ENCODE measurements at places on chromosomes 4 and X.

- no peak for DNase-seq
These were observed 468.0 kb downstream of the EPHA5 start for GRCh38 chr4:65202165-65202852.

DNA sequence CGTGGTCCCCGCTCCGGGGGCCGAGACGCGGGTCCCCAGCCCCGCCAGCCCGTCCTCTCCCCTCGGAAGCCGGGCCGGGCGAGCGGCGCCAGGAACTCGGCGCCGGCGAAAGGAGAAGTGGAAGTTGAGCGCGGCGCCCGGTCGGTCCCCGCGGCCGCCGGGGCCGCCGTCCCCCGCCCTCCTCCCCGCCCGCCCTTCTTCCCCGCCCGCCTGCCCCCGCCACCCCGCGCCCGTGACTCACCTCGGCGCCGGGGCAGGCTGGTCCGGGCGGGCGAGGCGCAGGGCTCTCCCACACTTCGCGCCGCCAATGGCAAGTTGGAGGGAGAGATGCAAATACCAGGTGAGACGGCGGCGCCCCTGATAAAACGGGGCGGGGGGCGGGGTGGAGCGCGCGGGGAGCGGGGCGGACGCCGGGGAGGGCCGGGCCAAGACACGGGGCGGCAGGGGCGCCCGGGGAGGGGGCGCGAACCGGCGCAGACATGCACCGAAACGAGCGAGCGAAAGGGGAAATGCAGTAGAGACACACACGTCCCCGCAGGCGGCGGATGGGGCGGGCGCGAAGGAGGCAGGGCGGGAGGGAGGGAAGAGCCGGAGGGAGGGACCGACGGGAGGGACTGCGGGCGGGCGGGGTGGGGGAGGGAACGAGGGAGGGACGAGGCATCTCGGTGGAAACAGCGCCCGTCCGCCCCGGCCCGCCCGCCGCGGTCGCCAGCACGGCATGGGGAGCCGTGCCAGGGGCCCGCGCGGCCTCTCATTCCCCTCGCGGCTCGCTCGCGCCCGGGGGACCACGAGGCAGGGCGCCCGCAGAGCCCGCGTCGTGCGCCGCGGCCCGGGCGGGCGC lies at the start of gene ELF4:
TSS of gene ELF4 (minus strand) at position 119 of the 841 bp plus-strand sequence. CDS start 29,167 bp downstream, outside the sequence.
- peak; percentile 15 for DNase-seq

GRCh38 chr4:100820249-100820648 lies 302.4 kb upstream of the EMCN start:
- no peak for DNase-seq

GRCh38 chrX:72054779-72055489 lies 76.8 kb downstream of the RTL5 start:
- no peak for DNase-seq

DNA sequence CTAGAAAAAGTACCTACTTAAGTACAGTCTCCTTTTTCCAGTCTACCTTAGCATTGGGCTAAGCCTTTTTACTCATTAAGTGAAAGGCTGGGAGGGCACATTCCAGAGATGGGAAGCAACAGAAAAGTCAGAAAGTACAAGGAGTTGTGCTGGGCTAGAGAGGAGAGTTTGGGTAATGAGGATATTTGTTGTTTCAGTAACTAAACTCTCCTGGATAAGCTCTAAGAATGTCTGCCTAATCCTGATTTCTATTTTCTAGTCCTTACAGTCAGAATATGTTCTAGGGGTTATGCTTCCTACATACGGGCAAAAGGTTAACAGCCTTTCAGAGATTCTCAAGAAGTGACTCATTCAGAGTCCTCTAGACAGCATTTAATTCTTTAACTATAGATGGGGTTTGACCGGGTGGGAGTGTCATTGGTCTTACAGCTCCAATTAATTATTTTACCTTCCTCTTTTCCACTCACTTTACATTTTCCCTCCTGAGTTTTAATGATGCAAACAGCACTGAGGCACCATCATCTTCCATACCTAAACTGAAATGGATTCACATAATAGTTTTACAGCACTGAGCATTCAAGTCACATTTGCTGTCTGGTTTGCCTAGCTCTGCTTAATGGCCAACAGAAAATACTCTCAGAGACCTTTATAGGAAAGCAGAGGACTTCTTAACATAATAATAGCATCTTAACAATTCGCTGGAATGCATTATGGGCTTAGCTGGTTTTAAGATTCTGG lies 42.9 kb downstream of the USP26 start:
- DNase-seq, result no peak

DNA sequence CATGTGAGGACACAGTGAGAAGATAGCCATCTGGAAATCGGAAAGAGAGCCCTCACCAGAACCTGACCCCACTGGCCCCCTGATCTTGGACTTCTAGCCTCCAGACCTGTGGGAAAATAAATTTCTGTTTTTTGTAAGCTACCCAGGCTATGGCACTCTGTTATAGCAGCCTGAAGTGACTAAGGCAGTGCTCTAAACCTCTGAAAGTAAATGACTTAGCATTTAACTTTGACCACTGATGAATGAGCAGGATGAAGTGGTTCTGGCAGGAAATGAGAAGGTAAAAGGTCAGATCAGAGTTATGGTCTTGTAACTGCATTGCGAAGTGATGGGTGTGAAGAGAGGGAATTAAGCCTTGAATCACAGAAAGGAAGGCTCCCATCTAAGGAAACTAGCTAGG lies 17.0 kb downstream of the GPAT3 start:
- no peak for DNase-seq

DNA sequence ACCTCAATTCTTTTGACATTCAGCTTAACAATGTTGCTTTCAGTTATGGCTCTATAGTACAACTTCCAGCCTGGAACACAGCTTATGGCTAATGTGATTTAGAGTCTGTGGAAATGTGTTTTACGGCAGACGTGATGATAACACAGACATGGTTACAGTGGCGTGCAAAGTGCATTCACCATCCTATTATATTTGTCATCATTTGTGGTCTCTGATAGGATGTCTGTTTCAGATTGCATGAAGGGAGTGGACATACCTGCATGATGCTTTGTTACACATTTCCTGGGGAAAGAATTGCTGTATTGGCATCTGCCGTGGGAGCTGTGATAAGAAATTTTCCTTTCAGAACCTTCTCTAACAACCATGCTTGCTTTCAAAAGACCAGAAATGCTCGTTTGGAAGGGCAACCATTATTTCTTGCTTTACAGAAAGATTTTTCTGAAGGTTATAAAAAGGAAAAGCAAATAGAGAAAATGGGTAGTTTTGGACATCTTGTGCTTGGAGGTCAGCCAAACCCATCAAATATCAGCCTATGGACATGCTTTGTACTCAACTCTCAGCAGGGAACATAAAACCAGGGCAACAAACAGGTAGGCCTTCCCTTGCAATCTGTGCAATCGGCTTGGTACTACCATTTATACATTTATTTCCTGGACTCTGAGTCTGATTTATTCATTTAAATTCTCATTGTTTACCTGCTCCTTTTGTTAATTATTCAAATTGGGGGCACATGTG lies 273.9 kb downstream of the TLL1 start:
- DNase-seq, result no peak

GRCh38 chrX:66018585-66019309 lies 21.1 kb downstream of the VSIG4 start:
- DNase-seq, result no peak

GRCh38 chr4:10020871-10021652 lies at the start of gene SLC2A9:
Gene SLC2A9, minus strand, starts transcription at chr4:10021497. Its CDS starts 68 bp downstream, at chr4:10021429.
- no peak for DNase-seq

GRCh38 chrX:46400530-46401443 lies 144.4 kb downstream of the ZNF674 start:
- DNase-seq, result no peak

- DNase-seq, result no peak
These were observed 38.1 kb downstream of the MID1 start for GRCh38 chrX:10582215-10582733.

DNA sequence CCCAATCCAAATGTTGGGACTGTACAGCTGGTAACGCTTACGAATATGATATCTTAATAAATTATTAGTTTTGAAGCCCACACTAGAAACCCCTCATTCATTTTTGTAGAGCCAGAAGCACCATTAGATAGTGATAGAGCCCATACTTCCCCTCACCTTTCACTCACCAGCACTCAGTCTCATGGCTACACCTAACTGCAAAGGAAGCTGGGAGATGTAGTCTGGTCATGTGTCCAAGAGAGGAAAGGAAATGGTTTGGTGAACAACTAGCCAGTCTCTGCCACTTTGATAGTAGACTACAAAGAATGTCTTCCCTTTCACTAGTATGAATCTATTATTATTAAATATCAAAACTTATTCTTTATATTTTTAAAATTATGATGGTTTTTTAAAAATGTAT lies 77.1 kb upstream of the EGFL6 start:
- no peak for DNase-seq

DNA sequence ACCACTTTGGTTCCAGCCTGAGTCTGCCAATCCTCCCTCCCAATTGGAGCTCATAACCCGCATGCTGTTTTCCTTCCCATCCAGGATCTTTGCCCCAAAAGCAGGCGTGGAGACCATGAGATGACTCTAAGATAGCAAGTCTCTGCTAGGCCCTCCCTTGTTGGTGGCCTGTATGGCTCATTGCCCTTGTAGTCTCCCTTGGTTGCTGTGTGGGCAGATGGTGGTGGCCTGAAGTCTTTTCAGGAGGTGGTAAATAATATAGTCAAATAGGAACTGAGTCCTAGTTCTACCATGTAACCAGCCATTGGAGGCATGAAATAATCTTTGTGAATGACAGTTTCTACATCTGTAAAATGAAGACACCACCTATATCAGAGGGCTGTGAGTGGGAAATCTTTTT lies 1.2 kb downstream of the ATP6AP1 start:
- DNase-seq, result no peak

- no peak for DNase-seq
These were observed 421.3 kb downstream of the BCOR start for GRCh38 chrX:39676434-39676833.

GRCh38 chrX:53599781-53600396 lies 86.6 kb downstream of the HUWE1 start:
- no peak for DNase-seq

DNA sequence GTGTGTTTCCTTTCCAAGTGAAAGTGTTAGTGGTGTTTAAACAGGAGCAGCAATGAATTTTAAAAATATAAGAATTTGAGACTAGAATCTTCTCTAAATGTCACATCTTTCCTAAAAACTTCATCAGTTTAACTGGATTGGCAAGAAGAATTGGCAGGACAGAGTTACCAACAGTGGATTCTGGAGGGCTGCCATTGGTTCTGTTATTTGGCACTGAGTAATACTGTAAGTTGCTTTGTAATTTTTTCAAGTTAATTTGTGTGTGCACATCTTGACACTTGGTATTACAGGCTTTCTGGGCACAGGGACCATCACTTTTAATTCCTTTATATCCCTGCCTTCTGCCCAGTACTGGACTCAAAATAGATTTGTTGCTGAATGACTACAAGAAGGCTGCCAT lies 4.5 kb upstream of the GPRIN3 start:
- DNase-seq, result no peak

DNA sequence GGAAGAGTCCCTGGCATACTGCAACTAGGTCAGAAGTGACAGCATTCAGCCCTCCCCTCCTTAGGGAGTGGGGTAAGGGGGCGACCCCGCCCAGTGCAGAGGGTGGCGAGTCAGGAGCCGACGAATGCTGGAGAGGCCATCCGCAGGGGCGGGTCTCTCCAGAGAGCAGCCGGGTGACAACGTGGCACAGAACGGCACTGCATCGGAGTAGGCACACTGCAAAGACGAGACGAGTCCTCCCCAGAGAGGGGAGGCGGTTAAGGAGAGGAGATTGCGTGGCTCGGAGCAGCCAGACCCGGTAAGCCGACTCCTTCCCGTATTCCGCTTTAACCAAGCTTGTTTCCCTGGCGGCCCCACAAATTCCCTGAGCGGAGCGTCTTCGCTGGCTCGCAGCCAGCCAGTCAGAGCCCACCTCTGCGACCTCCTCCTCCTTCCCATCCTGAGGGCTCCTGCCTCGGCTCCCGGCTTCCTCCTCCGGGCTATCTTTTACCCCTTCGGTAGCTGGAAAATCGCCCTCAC lies 54.9 kb downstream of the LINC00632 start:
- DNase-seq, result no peak

GRCh38 chr4:112518675-112519074 lies 2.7 kb upstream of the NEUROG2 start:
- DNase-seq, result no peak

DNA sequence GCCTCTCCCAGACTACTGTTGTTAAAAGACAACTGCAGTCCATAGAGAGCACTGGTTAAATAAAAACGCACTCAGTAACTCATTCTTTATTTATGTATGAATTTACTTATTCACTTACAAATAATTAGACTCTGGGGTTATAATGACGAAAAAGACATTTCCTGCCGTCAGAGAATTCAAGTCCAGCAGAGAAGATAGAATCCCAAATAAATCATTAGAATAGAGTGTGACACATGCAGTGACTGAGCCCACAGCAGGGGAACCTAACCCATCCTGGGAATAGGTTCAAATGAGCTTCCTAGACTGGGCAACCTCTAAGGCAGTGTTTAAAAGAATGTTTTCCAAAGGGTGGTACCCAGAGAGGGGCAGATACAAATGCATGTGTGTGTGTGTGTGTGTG lies 53.9 kb downstream of the FGFBP1 start:
- no peak for DNase-seq

GRCh38 chrX:31609130-31609529 lies 537.3 kb upstream of the FTHL17 start:
- DNase-seq, result no peak

DNA sequence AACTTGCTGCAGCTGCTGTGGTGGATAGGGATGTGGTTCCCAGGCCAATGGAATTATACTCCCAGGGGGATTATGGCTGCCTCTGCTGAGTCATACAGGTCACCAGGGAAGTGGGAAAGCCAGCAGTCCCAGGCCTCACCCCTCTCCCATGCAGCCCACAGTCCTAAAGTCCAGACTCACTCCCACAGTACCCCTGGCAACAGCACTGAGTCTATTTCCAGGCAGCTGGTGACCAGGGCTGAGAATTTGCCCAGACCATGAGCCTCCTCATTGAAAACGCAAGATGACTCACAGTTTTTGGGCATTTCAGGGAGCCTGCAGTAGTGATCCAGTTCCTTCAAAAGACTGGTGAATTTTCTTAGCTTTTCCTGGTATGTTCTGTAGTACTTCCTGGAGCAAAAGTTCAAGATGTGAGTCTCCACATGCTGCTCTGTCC lies 137.6 kb downstream of the NPNT start:
- DNase-seq, result no peak

- no peak for DNase-seq
These were observed 140.9 kb upstream of the FMR1 start for GRCh38 chrX:147770858-147771257.

- no peak for DNase-seq
These were observed 109.6 kb downstream of the SH2D1A start for GRCh38 chrX:124455966-124456365.

- no peak for DNase-seq
These were observed 5.1 kb downstream of the ZXDA start for GRCh38 chrX:57905141-57905540.

- DNase-seq, result no peak
These were observed 277.1 kb downstream of the GRID2 start for GRCh38 chr4:92580816-92581215.
